ENCODE measurements at places on chromosomes 11 and 22.

GRCh38 chr11:10742460-10743208 is 8.4 kb upstream of the CTR9 start:
- DNase-seq = peak; percentile 12

DNA sequence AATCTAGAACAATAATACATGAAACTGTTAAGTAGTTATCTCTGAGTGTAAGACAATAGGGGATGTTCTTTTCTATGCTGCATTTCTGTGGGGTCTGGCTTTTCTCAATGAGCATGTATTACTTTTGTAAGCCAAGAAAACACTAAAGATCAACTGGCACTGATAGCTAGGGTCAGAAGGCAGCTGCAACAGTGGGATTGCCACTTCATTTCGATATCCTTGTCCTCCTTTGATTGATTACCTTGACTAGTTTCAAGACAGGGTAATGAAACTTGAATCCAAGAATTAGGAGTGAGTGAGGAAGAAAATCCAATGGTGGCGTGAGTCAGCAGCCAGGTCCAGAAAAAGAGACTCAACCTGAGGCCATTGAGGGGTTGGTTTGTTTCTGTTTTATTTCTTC is 46.5 kb downstream of the FEZ1 start:
- DNase-seq = no peak

GRCh38 chr11:131413217-131413616 is 42.8 kb downstream of the NTM start:
- DNase-seq = no peak

- DNase-seq = no peak
Observed at GRCh38 chr11:8732324-8732670, 49.7 kb downstream of the RPL27A start.

DNA sequence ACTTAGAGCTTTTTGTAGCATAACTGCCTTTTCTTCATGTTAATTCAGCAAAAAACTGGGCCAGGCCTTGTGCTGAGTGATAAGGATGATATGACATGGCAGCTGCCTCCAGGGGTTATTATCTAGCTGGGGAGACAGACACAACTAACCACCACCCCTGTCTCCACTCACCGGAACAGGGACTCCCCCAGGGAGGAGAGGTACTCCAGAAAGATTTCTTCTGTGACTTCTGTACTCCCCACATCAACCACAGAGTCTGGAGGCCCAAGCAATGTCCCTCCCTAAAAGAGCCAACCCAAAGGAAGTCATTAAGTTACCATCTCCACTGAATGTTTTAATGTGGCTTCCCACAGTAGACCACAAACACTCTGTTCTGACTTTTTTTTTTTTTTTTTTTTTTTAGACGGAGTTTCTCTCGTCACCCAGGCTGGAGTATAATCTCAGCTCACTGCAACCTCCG is 14.3 kb upstream of the PMM1 start:
- peak; percentile 51 for DNase-seq

DNA sequence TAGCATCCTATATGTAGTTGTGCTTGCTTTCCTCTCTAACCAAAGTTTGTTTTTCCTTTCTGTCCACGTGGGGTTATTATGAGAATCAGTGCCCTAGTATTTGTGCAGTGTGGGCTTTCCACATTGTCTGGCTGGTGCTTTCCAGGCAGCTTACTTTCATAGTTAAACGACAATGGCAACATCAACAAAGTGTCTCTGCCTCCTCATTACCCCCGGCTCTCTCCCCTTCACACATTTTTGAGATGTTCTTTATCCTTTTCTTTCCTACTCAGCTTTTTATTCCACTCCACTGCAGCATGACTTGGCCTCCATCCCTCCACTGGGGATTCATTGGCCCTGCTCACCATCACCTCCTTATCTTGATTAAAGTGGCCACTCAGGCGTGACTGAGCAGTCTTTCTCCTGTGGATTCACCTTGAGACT is 19.1 kb downstream of the SPECC1L start:
- no peak for DNase-seq

GRCh38 chr11:62556875-62557631 is 10.4 kb upstream of the AHNAK start:
- DNase-seq = no peak

- no peak for DNase-seq
Observed at GRCh38 chr22:26269572-26269971, 100.3 kb downstream of the SEZ6L start.

DNA sequence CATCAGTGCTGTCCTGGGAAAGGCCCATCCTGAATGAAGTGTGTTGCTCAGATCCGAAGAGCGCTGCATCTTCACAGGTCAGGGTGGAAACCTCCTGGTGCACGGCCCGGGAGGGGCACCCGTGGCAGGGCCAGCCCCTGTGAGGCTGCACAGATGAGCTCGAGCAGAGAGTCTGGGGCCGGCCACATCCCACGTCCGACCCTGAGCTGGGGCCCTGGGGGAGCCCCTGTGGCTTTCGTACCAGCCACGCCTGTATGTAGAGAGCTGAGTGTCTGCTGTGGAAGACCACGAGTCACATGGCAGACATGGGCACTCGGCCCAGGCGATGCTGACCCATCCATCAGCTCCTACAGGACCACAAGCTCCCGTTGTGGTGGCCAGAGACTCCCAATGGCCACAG is 24.9 kb upstream of the SEPTIN5 start:
- DNase-seq = no peak

GRCh38 chr11:123302751-123303195 is 107.7 kb upstream of the CLMP start:
- peak; percentile 17 for DNase-seq

- DNase-seq = no peak
Observed at GRCh38 chr11:68893282-68893681, 10.3 kb downstream of the MRPL21 start.

DNA sequence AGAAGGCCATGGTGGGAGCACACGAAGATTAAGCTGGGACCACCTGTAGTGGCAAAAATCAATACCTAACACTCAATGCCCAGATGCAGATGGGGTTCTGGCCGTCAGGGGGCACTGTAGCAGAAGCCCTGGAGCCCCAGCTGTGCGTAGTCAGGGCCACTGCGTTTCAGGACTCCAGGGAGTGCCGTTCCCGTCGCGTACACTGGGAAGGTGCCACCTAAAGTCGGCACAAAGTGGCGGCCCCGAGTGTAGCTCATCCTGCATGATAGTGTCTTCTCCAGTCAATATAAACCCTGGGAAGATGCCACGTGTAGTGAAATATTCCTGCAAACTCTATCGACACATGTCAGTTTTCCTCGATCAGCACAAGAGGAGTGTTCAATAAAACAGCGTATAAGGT is 123.8 kb upstream of the NTM start:
- DNase-seq = no peak

DNA sequence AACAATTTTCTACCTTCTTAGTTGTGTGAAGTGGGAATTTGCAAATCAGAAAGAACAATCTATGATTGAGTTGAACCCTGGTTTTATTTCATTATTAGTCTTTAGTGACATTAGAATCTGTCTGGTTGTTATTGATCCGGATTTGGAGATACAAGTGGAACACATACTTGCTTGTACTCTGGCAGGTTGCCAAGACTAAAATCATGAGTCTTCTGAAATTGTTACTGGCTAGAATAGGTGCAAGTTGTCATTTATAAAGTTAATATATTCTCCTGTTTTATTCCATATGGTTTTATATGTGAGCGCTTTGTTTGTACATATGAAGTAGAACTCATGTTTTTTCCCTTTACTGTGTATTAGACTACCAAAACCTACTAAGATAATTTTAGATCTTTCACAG is 23.0 kb downstream of the CCDC15 start:
- DNase-seq = no peak

- no peak for DNase-seq
Observed at GRCh38 chr11:66014804-66015453, 3.1 kb downstream of the CST6 start.

- DNase-seq = no peak
Observed at GRCh38 chr11:93939084-93939760, 81.9 kb upstream of the HEPHL1 start.

DNA sequence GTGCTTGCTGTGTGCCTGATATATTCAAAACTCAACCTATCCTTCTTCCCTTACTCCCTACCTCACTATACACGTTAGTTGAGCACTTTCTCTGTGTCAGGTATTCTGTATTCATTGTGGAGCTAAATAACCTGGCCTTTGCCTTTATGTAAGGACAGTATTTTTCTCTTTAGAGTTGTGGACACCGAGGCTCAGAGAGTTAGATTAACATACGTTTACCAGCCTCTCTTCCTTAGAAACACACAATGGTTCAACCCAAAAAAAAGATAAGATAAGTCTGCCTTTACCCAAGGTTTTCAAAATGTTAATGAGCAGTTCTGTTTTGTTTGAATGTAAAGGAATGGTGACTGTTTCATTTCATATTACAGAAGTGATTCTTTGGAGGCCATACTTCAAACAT is 45.0 kb downstream of the CBL start:
- DNase-seq = no peak

GRCh38 chr22:25651332-25652085 is 87.0 kb downstream of the GRK3 start:
- DNase-seq = no peak

DNA sequence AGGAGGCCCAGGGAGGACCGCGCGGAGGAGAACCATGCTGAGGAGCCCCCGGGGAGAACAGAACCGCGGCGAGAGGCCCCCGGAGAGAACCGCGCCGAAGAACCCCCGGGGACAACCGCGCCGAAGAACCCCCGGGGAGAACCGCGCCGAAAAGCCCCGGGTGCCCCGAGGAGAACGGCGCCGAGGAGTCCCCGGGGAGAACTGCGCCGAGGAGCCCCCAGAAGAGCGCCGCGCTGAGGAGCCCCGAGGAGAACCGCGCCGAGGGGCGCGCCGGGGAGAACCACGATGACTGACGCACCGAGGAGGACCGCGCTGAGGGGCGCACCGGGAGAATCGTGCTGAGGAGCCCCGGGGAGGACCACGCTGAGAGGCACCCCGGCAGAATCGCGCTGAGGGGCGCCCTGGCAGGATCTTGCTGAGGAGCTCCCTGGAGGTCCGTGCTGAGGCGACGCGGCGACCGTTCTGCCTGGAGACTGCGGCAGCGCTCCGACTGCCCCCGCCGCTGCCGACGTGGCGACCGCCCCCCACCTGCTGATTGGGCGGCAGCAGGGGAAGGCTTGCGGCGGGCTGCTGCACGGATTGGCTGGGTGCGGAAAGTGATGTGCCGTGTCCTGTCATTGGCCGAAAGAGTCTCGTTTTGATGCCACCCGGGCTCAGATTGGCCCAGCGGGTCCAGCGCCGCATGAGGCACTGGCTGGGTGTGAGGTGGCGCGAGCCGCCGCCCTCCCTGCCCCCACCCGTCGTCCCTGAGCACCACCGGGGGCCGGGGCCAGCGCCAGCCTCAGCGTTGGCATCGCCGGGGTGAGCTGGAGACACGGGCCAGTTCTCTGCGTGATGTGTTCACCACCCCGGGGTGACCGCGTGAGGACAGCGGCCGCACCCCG is at the start of gene KCNQ1OT1:
TSS of gene KCNQ1OT1 (minus strand) at position 464 of the 884 bp plus-strand sequence.
- DNase-seq = peak; percentile 81

DNA sequence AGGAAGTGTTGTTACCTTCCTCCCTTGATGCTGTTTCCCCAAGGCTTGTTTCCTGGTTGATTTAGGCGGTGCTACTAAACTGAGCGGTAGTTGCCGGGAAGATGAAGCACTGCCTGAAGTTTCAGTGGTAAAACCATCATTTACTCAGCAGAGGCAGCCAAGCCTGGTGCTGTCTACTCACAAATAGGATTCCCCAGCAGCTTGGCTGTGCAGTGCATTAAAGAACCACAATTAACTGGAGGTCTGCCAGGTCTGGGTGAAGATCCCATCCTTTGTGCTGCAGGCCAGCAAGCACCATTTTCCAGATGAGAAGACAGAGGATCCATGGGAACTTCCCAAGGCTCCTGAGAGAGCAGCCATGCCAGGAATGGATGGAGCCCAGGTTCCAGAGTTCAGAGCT is 231.9 kb upstream of the E2F8 start:
- DNase-seq = no peak

DNA sequence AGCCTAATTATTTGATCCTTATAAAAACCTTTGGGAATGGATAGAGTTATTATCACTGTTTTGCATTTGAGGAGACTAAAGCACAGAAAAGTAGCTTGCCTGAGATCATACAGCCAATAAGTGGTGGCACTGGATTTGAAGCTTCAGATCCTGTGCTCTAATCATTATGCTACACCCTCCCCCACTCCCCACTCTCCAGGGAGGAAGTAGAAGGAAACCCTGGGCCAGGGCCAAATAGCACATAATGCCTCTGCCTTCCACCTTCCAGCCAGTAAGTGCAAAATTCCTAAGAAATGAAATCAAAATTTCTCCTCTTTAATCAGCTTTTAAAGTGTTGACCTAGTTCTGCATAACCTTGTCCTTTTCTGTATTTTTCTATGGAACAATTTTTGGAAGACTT is 61.6 kb downstream of the SIK2 start:
- no peak for DNase-seq

DNA sequence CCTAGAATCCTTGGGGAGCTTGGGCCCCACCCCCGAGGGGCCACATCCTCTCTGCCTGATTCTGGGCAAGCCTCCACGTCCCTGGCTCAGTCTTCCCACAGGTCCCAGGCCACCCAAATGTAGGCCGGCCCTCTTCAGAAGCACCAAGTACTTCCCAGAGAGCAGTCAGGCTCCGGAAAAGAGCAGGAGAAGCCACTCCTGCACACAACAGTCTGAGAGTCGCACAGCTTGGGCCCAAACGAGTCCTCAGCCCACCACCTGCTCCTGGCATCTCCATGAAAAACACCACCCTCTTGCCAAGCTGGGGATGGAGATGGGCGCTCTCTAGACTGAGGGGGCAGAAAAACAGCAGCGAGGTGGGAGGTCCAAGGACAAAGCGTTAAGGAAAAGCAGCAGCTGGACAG is 15.4 kb downstream of the EHD1 start:
- no peak for DNase-seq

DNA sequence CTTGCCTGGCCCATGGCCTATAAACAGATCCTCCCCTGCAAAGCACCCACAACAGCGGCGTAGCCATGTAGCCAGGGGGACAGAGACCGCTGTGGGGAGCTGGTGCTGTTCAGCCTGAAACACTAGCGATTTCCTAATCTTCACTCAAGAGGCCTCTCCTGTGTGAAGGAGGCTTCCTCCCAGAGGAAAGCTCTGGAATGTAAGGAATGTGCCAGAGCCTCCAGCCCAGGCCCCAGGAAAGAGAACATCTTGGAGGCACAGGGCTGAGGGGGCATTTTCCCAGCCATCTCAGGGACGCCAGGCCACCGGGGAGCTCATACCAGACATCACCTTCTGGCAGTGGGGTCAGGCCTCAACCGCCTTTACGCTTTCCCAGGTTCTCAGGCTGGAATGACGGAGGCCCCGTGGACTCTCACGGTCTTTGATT is 24.0 kb downstream of the MIAT start:
- DNase-seq = no peak

- no peak for DNase-seq
Observed at GRCh38 chr11:5941951-5942350, at the start of gene OR56A3. Gene OR56A3, plus strand, starts transcription at chr11:5942251. Its CDS starts 5,096 bp downstream, at chr11:5947347.

GRCh38 chr11:1295591-1295990 is 13.8 kb downstream of the TOLLIP start:
- no peak for DNase-seq

- no peak for DNase-seq
Observed at GRCh38 chr11:133650082-133650481, 117.8 kb upstream of the OPCML start.

- DNase-seq = peak; percentile 54
Observed at GRCh38 chr22:37230673-37231405, 13.2 kb downstream of the RAC2 start.

- no peak for DNase-seq
Observed at GRCh38 chr11:73203322-73203721, 14.8 kb upstream of the P2RY2 start.

- no peak for DNase-seq
Observed at GRCh38 chr22:41768430-41768829, 32.0 kb upstream of the CCDC134 start.

Data from activated CD4-positive, alpha-beta T cell treated with anti-CD3 and anti-CD28 coated beads, Interleukin-2, amount 50 U/mL, for 1 hour (primary cell).